Germinal center (tissue), 1 donor: ENCODE measurements at places on chromosomes 1 and 21.
A peak's percentile ranks its signal among the peaks of the same experiment; 100 is the strongest.

GRCh38 chr1:166350490-166350889, 183.7 kb upstream of the FAM78B start:
- no peak for DNase-seq

GRCh38 chr1:22018583-22019559, 17.4 kb downstream of the CELA3A start:
- DNase-seq = peak; percentile 20

DNA sequence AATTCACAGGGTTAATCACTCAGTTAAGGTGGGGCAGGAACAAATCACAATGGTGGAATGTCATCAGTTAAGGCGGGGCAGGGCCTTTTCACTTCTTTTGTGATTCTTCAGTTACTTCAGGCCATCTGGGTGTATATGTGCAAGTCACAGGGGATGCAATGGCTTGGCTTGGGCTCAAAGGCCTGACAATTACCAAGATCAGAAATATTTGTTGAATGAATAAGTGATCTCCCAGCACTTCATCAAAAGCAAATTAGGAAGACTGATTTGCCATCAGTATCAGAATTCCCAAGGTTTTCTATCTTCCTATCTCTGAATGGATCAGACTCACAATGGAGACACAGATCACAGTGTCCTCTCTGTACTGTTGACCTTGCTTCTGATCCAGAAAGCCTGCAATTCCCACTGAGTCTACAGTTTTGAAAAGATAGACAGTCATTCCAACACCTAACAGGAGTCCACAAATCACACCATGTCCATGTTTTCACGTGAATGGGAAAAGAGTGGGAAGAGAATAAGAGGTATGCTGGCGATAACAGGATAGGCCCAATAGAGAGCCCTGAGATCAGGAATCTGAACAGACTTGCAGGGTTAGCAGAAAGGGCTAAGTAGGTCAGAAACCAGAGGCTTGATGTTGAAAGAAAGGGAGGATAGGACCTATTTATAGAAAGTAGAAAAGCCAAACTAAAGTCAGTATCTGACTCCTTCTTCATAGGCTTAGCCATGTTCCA, 75.3 kb downstream of the KCNK1 start:
- no peak for DNase-seq

GRCh38 chr1:76209648-76210047, 135.1 kb downstream of the ST6GALNAC3 start:
- no peak for DNase-seq

DNA sequence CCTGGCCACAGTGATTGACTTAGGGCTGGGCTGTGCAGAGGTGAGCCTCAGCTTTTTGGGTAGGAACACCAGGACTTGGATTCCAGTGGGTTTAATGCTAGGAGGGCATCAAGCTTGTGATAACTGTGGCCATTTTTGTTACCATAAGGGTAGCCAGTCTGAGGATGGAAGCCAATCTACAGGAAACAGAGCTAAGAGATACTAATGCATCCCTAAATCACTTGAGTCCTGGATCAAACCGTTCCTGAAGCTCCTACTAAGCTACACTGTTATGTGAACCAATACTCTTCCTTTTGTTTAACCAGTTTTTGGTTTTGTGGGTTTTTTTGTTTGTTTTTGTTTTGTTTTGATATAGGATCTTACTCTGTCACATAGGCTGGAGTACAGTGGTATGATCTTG, 12.2 kb downstream of the KIAA2013 start:
- no peak for DNase-seq

- no peak for DNase-seq
Measured at GRCh38 chr1:235336903-235337302, 8.5 kb downstream of the GGPS1 start.

GRCh38 chr21:39004634-39005501, 178.4 kb downstream of the PSMG1 start:
- DNase-seq = no peak
